Stimulated activated CD8-positive, alpha-beta memory T cell treated with anti-CD3 and anti-CD28 coated beads, Interleukin-7, amount 100 ng/mL, for 48 hours (primary cell): ENCODE measurements at places on chromosomes 7 and 10.

DNA sequence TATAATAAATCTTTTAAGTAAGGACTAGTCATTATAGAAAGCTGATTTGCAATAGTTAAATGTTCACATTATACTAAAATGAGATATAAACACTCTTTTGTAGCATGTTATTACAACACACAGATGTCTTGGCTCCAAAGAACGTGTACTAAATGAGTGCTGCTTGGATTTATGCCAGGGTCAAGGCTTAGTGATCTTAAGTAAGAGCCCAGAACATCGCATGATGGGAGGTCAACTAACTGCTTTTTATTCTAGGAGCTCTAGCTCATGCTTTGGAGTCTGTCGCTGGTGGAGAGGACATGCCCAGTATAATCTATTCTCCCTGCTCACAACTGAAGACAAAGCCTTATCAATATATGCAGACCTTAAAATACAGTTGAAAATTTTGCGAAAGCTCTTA is 315.1 kb downstream of the BBS9 start:
- no peak for DNase-seq

- DNase-seq, result no peak
Observed at GRCh38 chr10:73469579-73469978, 26.2 kb downstream of the PPP3CB start.

DNA sequence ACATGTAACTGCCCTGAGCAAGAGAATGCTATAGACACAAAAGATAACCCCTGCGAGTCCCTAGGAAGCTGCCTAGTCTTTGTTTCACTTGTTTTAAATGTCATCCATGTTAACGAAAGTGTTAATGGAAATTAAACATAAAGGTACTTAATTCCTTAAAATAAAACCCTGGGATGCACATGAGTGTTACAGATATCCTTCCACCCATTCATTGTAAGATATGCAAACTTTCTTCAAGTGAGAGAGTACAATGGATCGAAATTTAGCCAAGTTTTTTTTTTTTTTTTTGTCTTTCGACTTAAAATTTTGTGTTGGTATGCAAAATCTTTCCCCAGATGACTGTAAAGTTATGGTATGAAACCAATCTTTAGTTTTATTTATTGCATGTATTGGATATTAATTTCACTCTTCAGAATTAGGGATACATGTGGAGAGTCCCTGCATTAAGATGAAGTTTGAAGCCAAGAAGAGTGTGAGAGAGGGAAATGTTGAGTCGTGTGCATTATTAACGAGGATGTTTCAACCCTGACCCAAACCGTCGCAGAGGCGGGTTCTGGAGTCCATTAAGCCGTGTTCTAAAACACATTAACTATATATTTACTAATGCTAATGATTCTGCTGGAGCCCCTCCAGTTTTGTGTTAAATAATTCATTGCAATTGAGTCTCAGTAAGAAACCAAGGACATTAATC is 1.6 kb downstream of the CDK14 start:
- no peak for DNase-seq

- no peak for DNase-seq
Observed at GRCh38 chr10:11715815-11716494, 26.2 kb upstream of the ECHDC3 start.

GRCh38 chr7:41046776-41047175 is 656.1 kb downstream of the INHBA start:
- no peak for DNase-seq

DNA sequence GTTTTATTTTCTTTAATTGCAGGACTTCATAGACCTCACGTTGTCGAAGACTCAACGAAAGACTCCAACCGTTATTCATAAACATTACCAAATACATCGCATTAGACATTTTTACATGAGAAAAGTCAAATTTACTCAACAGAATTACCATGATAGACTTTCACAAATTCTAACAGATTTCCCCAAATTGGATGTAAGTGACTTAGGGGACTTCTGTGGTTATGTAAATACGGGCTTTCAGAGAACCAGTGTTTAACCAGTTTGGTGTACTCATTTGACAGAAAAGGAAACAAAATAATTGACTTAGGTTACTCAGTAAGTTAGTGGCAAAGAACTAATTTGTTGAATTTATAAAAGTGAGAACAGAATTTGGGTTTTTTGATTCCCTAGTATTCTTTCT is 4.2 kb downstream of the GTPBP4 start:
- no peak for DNase-seq

DNA sequence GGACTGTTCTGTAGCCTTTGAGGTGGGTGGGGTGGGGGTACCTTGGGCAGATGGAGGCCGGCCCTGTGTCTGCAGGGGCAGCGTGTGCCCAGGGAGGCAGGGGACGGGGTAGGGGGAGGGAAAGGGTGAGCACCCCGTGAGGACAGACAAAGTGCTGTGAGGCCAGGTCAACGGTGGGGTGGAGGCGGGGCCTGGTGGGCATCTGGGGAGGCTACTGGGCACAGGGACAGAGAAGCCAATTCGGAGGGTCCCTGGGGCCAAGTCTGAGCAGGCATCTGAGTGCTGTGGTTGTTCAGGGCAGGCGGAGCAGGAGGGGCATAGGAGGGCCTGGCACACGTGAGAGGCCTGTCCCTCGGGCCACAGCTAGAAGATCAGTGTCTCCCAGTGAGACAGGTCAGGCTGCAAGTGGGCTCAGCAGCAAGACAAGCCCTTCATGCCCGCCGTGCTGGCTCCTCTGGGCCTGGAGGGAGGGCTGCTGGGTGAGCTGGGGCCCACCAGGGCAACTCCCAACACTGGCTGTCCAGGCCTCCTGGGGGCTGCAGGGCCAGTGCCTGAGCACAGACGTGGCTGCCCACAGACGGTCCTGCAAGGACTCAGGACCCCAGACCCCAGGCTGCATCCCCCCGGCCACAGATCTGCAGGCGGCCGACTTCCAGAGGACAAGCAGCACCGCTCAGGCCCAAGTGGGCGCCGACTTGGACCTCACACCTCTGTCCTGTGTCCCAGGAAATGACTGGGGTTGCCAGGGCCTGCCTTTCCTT is 26.4 kb upstream of the KNDC1 start:
- no peak for DNase-seq

DNA sequence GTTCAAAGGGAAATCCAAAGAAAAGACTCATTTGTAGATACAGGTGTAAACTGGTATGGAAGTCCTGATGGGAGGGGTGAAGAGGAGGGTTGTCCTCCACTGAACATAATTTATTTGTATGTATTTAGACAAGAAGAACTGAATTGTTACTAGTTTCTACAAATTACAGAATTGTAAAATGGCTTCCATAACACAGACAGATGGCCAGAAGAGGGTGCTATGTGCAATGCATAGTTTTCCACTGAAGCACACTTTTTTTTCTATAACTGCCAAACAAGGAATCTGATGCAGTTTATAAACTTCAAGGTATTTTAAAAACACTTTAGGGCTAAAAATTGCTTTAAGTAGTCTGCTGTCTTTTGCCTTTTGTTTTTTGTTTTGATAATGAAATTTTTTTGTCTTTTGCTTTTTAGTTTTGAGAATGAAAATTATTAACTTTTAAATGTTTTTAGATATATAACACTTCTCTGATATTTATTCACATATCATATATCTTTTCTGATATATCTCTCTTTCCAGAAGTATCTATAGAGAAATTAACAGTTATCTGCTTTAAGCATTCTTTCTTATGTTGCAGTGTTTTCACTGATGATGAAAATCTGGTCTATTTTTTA is 58.5 kb downstream of the PHYHIPL start:
- DNase-seq, result no peak

DNA sequence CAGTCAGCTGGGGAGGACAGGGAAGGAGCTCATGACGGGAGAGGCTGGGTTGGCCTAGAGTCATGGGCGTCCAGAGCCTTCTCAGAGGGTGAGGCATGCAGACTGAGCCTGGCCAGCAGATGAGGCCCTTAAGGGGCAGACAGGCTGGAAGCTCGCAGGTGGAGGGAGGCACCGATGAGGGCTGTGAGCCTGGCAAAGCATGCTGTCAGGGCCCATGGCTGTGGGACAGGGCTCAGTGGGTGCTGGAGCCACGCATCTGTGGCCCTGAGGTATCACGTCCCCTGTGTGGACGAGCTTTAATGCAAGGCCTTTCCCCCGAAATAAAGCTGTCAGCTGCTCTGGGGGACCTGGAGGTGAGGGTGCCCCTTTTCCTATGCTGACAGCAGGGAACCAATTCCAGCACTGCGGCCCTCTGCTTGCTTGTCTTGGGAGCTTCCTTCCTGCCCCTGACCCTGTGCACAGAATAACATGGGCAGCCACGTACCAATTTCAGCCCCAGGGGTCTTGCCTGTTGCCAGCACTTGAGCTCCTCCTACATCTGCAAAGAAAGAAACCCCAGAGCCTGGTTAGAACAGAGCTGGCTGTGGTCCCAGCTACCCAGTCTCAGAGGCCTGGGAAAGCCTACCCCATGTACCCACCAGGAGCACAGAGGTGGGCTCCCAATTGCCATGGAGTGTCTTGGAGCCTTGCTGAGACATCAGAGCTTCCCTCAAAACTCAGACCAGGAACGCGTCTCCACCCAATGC is 20.6 kb downstream of the TMEM273 start:
- no peak for DNase-seq

GRCh38 chr7:38409531-38409930 is 136.1 kb upstream of the TARP start:
- DNase-seq, result no peak

GRCh38 chr7:4661871-4662270 is 20.2 kb upstream of the FOXK1 start:
- no peak for DNase-seq

GRCh38 chr7:28700790-28701203 is 257.3 kb downstream of the TRIL start:
- no peak for DNase-seq

DNA sequence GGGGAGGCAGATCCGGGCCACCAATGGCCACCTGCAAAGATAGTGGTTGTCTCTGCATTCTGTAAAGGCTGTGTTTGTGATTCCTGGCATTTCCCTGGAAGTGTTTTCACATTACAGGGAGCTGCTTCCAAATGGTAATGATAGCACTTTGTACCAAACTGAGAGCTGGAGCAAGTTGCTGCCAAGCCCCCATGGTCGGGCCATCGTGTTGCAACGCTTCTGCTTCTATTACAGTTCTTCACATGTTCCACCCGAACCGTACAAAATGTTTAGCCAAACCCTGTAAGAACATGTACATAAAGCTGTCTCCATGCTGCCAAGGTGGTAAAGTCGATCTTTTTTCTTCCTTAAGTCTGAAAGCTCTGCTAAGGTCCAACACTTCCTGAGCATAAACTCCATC is 397.7 kb upstream of the NFE2L3 start:
- no peak for DNase-seq

GRCh38 chr7:117659531-117660011 is 179.7 kb downstream of the CFTR start:
- DNase-seq, result no peak

GRCh38 chr7:151731022-151731441 is 145.9 kb downstream of the PRKAG2 start:
- no peak for DNase-seq

- DNase-seq, result no peak
Observed at GRCh38 chr7:67743501-67743900, 746.9 kb downstream of the TYW1 start.

DNA sequence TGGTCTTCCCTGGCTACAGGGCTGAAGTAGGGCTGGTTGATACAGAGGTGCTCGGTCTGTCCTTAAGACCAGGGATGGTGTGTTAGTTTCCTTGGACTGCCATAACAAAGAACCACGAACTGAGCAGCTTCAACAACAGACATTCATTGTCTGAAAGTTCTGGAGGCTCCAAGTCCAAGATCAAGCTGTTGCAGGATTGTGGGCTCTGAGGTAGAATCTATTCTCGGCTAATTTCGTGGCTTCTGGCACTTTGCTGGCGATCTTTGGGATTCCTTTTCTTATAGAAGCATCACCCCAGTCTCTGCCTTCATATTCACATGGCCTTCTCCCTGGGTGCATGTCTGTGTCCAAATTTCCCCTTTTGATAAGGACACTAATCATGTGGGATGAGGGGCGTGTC is 112.1 kb upstream of the ITGB1 start:
- no peak for DNase-seq

- DNase-seq, result no peak
Observed at GRCh38 chr10:133439517-133440461, 14.0 kb upstream of the SCART1 start.

DNA sequence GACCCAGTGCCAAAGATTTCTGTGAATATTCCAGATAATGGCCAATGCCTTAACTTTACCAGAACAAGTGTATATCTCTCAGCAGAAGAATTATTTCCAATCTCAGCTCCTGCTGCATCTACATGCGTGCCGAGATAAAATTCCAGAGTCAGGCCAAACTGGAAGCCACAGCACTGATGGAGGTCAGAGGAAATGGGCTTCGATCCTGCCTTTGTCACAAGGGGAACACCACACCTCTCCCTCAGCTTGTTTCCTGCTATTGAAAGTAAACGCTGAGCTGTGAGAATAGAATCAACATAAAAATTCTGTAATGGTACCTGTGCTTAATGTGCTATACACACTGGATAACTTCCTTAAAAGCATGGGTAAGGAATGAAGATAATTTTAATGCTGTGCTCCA is 255.5 kb downstream of the NEBL start:
- no peak for DNase-seq

GRCh38 chr10:43623351-43623750 is 17.1 kb downstream of the ZNF485 start:
- DNase-seq, result no peak

GRCh38 chr10:1464881-1465417 is 272.4 kb downstream of the ADARB2 start:
- DNase-seq, result no peak

GRCh38 chr7:85474234-85474633 is 287.4 kb upstream of the SEMA3D start:
- DNase-seq, result no peak
